Activated CD4-positive, alpha-beta memory T cell treated with anti-CD3 and anti-CD28 coated beads for 36 hours (primary cell): ENCODE measurements at places on chromosomes 7 and 10.
A peak's percentile ranks its signal among the peaks of the same experiment; 100 is the strongest.

DNA sequence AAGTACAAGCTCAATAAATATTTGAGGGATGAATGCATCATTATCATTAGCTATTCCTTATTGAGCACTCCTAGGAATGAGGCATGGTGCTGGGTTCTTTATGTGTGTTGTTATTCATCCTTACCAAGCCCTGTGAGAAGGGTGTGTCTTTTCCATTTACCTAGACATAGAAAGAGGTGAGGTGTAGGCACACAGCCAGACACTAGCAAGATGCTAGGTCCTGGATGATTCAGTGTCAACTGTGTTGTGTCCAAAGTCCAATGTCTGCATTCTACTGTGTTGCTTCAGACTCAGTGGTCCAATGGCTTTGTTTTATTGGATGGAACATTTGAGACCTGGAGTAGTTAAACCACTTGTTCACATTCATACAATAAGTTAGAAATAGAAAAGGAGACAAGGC lies 605.5 kb downstream of the LRMDA start:
- DNase-seq: no peak

DNA sequence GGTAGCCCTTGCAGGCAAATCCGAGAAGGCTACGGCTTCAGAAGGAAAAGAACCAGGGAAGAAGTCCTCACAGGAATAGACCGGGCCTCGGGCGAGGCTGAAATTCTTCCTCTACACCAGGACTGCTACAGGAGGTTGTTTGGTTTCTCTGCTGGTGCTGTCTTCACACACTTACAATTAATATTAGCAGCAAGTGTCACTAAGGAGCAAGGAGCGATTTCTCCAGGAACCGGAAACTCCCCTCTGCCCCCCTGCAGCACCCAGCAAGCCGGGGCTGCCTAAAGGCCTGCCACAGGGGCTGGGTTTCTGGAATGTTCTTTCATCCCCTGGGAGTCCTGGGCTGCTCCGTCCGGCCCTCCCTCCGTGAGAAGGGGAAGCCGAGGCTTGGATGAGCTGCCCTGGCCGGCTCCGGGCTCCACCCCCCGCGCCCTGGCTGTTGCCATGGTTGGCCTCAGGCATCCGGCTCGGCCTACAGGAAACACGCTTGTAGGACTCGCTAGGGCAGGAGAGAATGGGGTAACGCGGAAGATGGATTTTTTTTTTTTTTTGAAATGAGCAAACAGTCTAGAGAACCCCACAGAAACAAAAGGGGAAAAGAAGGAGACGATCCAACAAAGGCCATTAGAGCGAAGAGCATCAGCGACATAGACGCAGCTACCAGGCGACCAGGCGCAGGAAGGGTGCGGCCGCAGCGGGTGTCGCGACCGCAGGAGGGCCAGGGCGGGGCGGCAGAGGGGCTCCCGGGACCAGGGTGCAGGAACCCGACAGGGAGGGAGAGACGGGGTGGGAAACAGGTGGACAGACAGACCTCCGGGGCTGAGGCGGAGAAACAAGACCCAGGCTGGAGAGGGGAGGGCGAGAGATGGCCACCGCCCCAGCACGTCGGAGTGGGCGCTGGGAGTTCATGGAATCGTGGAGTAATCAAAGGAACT lies 33.0 kb downstream of the EN2 start:
- peak; percentile 56 for DNase-seq

- no peak for DNase-seq
These were observed 59.1 kb upstream of the PPIF start for GRCh38 chr10:79287973-79288723.

GRCh38 chr10:96695366-96695765 lies 24.9 kb downstream of the PIK3AP1 start:
- peak; percentile 19 for DNase-seq

- peak; percentile 21 for DNase-seq
These were observed 173.6 kb downstream of the SH3PXD2A start for GRCh38 chr10:103681617-103682399.

DNA sequence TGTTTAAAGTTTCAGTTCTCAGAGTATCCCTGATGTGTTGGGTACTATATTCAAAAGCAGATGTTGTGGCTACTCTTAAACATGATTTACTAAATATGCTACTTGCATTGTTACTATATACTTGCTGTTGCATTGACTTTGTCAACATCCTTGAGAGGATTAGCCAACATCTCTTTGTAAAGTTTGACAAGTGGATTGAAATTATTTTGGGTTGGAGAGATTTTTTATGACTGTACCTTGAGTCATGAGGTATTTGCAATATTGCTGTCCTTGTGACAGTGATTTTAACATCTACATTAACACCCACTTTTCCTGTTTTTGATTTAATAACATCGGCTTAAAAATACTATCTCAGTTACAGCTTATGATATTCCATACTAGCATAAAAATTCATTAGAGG lies 31.9 kb downstream of the MRC1 start:
- DNase-seq: no peak

DNA sequence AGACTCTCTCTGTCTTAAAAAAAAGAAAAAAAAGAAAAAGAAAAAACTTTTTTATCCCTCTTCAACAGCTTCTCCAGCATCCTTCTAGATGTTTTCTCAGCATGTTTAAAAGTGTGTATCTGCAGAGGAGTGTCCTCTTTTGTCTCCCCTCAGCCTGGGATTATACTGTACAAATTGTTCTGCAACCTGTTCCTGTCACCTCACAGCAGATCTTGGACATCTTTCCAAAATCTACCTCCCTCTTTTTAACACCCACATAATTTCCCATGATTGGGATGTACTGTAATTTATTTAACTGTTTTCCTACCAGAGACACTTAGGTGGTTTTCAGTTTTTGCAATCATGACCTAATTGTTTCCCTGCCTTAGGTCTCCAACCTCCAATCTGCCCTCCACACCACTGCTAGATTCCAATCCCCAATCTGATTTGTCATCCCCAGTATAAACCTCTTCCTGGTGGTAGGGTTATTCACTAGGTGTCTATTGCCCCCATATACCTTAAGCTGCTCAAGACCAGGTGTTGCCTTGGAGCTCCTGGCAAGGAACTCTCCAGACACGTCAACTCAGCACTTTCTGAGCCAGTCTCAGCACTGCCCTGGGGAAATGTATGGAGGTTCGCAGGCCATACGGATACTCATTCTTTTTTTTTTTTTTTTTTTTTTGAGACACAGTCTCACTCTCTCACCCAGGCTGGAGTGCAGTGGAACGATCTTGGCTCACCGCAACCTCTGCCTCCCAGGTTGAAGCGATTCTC lies 17.6 kb upstream of the DDIT4 start:
- DNase-seq: no peak

- DNase-seq: no peak
These were observed 1.1 kb upstream of the ACTA2 start for GRCh38 chr10:88953662-88954061.

DNA sequence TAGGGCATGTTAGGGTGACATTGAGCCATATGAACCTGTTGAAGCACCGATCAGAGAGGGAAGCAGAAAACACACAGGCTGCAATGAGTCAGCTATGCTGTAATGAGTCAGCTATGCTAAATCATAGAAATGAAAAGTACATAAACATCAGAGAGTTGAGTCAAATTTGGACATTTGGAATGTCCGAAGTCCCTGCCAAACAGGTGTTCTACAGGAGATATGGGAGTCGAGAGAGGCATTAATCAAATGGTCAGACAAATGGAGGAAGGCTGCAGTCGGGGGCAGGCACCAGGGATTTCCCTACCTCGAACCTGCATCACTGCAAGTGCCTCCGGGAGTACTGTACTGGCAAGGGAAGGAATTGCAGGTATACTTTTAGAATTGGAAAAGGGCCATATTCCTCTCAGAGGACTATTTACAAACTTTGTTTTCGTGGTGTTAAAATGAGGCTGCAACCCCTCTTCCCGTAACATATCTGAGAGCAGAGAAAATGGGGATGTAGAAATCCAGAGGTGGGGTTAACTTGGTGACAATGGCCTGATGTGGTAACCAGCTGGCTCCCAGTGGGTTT lies 8.8 kb upstream of the ZC3HAV1 start:
- peak; percentile 66 for DNase-seq

GRCh38 chr7:25358926-25359325 lies 130.6 kb upstream of the NPVF start:
- DNase-seq: no peak

GRCh38 chr10:63105225-63106110 lies 27.7 kb upstream of the NRBF2 start:
- no peak for DNase-seq

DNA sequence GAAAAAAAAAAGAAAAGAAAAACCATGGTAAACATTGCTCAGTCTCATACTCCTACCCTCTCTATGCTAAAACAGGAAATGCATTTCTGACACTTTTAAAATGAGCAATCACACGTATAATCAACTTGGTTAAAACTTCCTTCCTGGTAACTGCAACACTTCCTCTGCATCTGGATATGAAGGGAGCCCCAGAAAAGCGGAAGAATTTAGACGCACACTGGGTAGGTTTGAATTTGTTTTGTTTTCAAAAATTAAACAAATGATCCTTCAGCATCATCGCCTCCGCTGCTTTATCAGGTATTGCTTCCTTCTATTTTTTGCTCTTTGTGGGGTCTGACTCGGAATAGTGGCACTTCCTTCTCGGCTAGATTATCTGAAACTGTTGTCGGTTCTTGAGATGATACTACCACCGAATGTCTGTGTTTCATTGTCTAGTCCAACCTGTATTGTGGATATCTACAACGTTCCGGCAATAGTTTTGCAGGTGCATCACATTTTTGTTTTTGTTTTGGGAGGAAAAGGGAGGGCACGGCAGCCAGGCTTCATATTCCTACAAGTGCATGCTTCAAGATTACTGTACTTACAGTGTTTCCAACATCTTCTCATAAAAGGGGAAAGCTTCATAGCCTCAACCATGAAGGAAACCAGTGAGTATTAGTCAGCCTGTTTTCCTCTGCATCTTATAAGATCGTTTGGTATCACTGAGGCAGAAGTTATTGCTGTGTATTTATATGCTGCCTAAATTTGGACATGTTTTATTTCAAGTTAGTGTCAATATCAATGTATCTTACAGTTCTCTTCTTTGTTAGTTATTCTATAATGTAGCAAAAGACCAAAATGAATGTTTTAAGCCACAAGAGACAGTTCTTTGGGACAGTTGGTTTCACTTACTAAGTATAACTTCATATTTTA lies at the start of gene PIK3CG:
Gene PIK3CG (plus strand): TSS at position 153 of the 912 bp plus-strand sequence. CDS start 2,280 bp downstream, outside the sequence.
- DNase-seq: no peak

DNA sequence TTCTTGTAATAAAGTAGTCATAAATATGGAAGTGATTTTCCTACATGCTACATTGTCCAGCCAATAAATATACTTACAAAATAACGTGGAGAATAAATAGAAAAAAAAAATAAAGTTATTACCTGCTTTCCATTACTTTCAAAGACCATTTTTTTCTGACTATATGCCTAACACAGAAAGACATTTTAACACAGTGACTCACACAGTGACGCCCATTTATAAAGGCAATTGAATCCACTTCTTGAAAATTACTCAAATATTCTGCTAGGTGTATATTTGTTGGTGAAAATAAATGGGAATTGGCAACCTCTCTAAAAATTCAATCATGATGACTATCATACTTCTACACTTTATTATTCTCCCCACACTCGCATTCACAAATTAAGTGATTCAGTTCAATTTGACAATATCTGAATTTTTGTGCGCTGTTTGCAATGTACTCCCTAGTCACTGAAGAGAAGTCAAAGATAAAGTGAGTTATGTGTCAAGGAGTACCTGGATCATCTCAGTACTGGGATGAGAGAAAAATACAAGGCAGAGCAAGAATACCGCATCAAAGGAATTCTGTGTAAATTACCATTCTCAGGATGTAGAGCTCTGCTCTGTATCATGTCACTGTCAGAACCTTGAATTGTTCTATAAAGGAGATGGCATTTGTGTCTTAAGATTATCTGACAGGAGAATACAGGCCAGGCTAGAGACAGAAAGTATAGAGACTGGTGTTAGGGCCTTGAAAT lies 642.7 kb downstream of the IPMK start:
- no peak for DNase-seq

DNA sequence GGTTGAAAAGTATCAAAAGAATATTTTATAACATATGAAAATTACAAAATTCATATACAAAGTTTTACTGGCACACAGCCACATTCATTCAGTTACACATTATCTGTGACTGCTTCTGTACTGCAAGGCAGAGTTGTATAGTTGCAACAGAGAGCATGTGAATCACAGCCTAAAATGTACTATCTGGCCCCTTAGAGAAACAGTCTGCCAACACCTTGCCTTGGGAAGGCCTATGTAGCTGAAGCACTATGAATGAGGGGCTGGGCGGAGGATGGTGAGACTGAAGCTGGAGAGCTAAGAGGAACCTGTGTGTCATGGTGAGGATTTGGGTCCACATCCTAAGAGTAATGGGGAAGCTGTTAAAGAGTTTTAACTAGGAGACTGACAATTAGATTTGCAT lies 35.7 kb downstream of the PDZD8 start:
- no peak for DNase-seq

DNA sequence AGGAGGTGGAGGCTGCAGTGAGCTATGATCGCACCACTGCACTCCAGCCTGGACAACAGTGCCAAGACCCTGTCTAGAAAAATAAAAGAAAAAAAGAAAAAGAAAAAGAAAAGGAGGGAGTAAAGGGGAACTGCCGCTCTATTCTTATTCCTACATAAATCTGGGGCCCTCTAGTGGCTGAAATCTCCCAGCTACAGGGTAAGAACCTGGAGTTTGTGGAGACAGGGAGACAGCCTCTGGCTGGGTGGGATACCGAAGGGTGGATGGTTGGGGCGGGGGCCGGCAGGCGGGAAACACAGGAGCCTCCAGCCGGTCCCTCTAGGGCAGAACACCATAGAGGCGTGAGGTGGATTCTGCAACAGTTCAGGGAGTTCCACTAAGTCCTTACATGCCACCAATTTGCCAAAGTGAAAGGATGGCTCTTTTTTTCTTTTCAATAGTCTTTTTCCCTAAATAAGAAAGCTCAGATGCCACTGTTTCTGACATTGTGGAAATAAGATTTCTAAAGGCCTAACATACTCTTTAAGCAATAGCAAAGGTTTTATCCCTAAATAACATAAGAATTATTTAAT lies 117.3 kb downstream of the SVIL start:
- DNase-seq: no peak

DNA sequence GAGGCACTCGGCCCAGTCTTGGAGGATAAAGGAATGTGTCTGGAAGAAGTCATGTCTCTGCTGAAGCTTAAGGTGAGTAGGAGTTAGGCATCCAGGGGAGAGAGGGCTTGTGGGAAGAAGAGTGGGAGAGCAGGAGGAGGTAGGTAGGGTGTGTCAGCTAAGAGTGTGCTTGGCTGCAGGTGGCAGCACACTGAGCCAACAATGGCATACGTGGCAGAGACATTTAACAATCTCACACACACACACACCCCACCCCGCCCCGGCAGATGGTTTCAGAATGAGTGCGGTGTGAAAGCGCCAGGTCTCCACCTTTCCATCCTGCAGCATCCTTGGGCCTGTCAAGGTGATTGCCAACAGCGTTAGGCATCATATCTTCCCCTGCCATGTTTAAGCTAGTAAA lies 11.2 kb upstream of the ARPC1A start:
- peak; percentile 83 for DNase-seq

GRCh38 chr7:34133983-34134782 lies 228.8 kb downstream of the BMPER start:
- DNase-seq: peak; percentile 25

- no peak for DNase-seq
These were observed 140.7 kb downstream of the RGS10 start for GRCh38 chr10:119401671-119402395.
